NCI-H1092 (cell line): ENCODE measurements at places on chromosomes 11 and 22.

GRCh38 chr11:100774859-100775258 lies 87.8 kb downstream of the ARHGAP42 start:
- no peak for DNase-seq

- DNase-seq, result no peak
Measured at GRCh38 chr11:65414776-65415498, 7.7 kb upstream of the NEAT1 start.

DNA sequence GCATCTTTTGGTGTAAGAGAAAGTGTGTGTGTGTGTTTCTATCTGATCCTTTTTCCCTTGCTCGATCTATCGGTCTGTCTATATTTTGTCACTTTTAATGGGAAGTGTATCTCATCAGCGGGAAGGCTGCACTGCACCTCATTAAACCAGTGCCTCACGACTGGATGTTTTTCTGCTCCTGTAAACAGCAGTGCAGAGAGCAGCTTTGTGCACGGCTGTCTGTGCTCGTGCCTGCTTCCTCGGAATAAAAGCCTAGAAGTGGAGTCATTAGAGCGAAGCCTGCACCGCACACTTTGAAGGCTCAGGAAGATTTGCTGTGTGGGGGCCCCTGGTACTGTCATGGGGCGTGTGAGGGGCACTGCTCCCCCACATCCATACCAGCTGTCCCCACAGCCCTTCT lies 27.0 kb upstream of the PARVG start:
- no peak for DNase-seq

DNA sequence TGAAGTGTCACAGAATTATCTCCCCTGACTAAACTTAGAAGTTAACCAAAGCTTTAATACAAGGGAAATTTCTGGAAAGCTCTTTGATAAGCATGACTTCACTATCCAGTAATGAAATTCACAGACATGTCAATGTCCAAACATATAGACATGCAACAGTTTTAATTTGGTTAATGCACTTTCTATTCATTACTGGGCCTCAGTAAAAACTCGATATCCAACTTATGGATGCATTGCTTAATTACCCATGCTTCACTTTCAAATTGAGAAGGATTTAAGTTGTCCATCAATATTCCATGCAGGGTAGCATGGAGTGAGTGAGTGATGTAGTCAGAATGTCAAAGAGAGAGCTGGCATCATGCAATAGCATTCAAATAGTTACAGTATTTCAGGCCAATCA lies 197.5 kb downstream of the CADM1 start:
- no peak for DNase-seq

DNA sequence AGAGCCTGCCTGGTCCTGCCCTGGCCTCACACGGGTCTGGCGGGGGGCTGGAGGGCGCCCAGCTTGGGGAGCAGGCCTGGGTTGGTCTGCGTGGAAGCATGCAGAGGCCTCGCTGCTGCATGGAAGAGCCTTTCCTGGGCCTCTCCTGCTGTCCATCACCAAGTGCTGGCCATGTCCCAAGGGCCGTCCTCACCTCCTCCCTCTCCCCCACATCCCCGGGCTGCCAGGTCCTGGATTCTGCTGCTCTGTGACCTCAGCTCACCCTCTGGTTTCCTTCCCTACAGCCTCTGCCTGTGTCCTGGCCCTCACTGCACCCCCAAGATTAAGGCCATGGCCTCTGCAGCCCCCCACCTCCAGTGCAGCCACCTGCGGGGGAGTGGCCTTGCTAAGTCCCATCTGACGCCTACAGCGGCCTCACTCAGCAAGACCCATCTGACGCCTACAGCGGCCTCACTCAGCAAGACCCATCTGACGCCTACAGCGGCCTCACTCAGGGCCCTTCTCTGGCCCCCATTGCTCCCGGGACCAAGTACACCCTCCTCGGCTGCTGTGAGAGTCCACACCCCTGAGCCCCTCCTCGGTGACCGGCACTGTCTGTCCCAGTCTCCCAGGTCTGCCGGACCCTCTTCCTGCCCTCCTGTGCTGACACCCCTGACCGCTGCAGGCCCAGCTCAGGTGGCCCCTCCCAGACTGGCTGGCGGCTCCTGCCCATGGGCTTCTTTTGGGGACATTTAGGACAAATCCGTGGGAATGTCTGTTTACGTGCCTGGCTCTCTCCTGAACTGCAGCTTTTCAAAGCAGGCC lies 119.5 kb upstream of the B3GAT1 start:
- DNase-seq, result no peak

DNA sequence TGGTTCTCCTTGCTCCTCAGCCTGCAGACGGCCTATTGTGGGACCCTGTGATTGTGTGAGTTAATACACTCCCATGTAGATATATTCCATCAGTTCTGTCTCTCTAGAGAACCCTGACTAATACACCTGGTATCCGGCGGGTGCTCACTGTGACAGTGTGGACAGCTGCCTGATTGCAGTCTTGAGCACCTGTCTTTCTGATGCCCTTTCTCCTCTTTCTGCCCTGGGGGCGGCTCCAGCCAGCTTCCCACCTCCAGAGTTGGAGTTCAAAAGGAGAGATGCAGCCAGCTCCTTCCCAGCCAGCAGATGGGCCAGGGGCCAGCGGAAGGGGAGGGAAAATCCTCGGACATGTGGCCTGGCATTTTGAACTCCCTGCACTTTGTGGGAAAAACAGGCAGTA lies 15.0 kb downstream of the SMIM38 start:
- no peak for DNase-seq

- DNase-seq, result no peak
Measured at GRCh38 chr11:122632181-122632824, 23.2 kb upstream of the UBASH3B start.

DNA sequence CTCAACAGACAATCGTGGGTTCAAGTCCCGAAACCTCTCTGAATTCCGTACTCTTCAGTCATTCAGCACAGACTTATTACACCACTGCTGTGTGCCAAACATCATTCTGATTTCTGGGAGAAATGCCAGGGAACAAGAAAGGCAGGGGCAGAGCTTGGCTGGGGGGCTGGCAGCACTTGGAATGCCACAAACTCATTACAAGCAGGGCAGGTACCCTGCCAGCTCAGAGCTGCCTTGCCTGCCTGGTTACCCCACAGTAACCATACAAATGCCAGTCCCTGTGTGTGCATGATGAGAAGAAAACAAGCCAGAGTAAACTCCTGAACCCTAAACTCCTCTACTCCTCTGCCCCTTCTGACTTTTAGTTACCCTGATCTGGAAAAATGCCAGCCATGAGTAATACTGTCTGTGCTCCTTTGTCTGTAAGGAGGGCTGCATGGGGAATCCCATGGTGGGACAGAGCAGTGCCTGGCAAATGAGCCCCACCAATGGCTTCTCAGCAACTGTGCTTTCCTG lies 6.9 kb upstream of the RAD9A start:
- no peak for DNase-seq

DNA sequence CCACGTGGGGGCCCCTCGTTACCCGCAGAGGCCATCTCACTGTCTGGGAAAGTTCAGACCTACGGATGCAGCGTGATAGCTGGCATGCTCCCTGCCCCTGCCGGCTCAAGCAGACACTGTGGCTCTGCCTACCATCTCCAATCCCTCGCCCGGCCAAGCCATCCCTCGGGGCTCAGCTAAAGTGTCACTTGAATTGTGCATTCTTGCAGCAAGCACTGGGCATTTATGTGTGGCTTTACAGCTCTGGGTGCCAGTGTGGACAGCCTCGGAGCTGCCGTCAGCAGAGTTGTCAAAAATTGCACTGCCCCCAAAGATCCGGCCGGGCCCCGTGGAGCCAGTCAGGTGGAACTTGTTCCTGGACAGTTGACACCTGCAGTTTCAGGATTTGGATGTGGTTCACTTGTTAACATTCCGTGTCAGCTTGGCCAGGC lies 75.0 kb upstream of the FGF3 start:
- no peak for DNase-seq

GRCh38 chr11:55263081-55263480 lies 1.1 kb downstream of the TRIM48 start:
- DNase-seq, result no peak

DNA sequence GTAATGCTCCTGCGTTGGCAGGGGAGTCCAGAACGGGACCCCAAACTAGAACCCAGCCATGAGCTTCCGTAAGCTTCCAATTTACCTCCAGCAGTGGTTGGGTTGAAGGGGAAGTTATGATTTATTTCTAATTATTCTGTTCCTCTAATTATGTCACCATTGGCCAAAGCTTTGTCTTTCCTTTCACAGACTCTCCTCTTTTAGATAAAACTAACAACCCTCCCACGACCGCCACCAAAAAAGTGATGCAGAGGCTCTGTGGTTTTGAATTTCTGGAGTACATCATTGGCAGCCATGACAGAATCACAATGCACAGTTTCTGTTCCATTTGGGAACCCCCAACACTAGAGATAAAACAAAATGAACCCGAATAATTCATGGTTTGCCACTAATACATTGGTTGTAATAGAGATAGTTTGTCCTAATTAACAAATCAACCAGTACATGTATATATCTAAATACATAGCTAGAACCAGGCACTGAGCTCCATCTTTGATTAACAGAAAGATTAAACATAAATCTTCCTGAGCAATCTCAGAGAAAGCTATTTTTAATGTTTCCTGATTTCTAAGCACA lies 64.3 kb downstream of the ETS1 start:
- DNase-seq, result no peak

GRCh38 chr11:47980907-47981621 lies 705 bp downstream of the PTPRJ start:
- DNase-seq, result peak; percentile 31

DNA sequence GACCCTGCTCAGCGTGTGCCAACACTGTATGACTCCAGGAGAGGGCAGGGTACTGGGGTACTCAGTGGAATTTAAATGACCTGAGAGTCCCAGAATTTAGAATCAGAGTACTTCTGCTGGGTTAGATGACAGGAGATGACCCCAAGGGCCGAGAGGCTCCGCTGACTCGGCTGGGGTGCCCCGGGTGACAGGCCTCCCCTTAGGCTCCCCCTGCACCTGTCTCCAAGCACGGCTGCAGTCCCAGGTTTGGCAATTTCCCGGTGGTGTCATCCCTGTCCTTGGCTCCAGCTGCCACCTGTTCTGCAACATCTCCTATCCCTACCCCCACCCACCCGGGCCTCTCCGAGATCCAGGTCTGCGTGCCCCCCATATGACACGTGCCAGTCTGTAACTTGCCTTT lies 1.3 kb downstream of the ACTN3 start:
- DNase-seq, result no peak

DNA sequence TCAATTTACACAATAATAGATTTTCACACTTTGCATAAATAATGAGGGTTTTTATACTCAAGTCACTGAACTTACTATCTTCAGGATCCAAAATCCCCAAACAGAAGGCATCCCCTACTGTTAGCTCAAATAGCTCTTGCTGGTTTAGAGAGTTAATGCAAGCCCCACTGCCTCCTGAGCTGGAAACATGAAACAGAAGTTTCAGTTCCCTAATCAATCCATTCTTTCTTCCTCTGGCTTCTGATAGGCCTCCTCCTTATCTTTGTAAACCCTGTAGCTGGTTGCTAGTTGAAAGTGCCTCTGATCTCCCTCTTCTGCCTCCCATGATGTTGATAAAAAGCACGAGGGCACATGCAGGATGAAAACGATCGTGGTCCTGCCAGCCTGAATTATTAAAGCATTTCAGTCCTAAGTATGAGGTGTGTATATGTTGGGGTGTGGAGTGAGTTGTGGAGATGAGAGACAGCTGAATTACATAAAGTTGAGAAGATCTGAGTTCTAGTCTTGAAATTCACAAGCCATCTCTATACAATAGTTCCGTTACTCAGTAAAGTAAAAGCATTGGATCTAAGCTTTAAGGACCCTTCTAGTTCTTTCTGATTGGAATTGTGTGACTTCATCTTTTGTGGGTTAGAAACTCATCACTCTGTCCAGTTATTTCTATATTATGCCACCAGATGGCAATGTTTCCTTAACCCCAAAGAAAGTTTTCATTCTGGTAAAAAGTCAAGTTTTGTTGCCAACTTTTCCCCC lies 35.0 kb upstream of the EHF start:
- DNase-seq, result no peak

DNA sequence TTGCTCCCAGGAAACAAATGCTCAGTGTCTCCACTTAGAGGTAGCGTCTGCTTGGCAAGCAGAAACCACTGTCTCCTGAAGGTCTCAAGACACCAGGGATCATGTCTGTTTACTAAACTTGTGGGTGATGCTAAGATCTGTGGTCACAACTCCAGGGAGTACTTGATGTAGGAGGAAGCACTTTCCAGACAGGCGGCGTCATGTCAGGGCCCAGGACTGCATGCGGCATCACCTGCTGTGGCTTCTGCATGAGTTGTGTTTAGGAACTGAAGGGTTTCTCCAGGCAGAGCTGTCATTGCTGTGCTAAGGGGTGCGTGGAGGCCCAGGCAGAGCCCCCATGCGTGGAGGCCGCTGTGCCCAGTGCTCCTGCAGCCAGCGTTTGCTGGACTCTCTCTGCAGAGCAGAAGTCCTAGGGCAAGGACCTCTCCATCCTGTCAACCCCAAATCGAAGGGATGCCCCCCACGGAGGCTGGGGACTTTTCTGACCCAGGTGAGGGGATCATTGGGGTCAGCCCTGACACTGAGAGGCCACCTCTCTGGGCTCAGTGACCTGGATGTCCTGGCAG lies 8.1 kb upstream of the PANX2 start:
- no peak for DNase-seq

- no peak for DNase-seq
Measured at GRCh38 chr11:74739546-74740270, 8.5 kb upstream of the CHRDL2 start.

- no peak for DNase-seq
Measured at GRCh38 chr11:19664886-19665548, 47.6 kb upstream of the NAV2 start.

DNA sequence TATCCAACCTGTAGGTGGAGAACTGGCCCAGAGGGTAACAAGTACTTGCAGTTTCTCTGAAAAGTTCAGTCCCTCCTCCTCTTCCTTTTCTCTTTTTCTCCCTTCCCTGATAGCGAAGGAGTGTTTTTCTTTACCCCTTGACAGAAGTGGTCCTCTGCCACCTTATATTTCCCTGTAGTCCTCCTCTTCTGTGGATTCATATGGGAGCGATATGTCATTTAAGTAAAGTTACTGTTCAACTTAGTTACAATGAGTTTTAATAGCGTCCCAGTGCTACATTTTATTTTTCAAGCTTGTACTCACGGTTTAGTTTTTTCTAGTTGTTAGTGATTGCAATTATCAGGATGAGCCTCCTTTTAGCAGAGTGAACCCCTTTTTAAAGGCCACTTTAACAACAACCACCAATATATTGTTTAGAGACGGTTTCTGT lies 1.4 kb downstream of the PCF11 start:
- DNase-seq, result no peak
